ENCODE measurements at places on chromosomes 2 and 18.
A peak's percentile ranks its signal among the peaks of the same experiment; 100 is the strongest.

DNA sequence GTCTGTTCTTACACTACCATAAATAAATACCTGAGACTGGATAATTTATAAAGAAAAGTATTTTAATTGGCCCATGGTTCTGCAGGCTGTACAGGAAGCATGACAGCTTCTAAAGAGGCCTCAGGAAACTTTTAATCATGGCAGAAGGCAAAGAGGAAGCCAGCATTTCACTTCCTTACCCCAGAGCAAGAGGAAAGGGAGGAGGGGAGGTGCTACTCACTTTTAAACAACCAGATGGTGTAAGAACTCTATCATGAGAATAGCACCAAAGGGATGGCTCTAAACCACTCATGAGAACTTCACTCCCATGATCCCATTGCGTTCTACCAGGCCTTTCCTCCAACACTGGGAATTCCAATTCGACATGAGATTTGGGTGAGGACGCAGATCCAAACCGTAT lies 344.4 kb upstream of the SLC39A10 start:
- DNase-seq: no peak

DNA sequence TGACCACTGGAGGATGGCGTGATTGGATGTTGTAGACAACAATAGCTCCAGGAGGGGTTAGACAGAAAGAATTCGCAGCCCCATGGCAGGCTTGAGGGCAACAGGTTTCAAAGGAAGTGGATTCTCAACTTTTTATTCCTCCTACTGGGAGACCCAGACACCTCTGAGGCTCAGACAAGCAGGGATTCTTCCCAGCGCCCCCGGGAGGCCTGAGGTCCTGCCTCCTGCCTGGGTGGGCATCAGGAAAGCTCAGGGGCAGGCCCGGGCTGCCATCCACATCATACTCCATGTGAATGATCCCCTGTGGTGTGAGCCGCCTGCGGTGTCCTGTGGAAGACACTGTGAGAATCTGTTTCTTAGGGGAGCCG lies 203.5 kb downstream of the CYP26B1 start:
- DNase-seq: no peak

DNA sequence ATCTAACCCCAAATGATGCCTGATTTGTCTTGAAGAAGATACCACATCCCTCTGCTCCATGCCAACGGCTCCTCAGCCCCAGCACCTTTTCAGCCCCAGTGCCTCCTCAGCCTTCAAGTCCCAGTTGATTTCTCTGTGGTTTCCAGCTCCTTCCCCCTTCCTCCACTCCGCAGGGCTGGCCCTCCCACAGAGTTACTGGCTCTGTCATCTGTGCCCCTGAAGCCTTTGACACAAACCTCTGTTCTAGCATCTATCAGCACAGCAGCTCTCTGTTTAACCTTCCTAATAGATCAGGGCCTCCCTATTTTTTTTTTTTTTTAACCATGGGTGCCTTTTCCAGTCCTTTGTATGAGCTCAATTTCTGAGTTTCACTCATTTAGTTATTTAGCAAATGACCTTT lies 201.3 kb upstream of the CXCR4 start:
- no peak for DNase-seq

DNA sequence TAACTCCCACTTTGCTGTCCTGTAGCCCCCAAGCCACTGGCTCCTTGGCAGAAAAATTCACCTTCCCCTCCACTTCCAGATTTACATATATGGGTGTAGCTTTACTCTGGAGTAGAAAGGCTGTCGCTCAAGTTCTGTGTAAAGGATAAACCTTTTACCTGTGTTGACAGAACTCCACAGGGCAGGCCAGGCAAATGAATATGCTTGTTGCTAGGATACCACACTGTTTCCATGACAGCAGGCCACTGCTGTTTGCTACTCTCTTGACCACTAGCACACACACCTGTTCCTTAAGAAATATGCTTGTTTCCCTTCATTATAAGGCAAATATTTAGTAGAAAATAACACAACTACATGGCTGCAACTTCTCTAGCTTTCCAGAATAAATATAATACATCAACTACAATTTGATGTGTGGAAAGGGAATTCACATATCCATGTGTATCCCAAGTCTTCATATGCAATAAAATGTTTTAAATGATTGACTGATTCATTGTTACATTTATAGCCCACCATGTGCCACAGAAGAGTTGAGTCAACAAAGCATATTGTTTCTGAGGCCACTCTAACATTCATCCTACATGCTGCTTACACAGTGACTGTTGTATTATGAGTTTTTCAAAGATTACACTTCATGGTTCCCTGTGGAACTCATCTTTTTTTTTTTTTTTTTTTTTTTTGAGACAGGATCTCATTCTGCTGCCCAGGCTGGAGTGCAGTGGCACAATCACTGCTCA lies 56.2 kb upstream of the ROCK1 start:
- peak; percentile 99 for DNase-seq

GRCh38 chr18:808086-808485 lies 4.0 kb downstream of the YES1 start:
- peak; percentile 5 for DNase-seq

- DNase-seq: no peak
Measured at GRCh38 chr18:13610555-13611141, 115.7 kb downstream of the FAM210A start.
